Astrocyte (in vitro differentiated cells and primary cell): ENCODE measurements at places on chromosomes 3 and 15. TPM values are rescaled to one million over a fixed set of nuclear protein-coding genes. Genes with fewer than 3 reads are reported as not detected.
A peak's percentile ranks its signal among the peaks of the same experiment; 100 is the strongest.

- H3K27me3 ChIP-seq, result no peaks in the 10 kb centered on the region
- no peaks in the 10 kb centered on the region for H3K36me3 ChIP-seq
- H3K4me3 ChIP-seq, result no peak overlapping the region
- DNase-seq, result peak; percentile 41
Observed at GRCh38 chr3:190444576-190445145, 5.0 kb downstream of the TMEM207 start.

TIMP4 gene
- total RNA-seq, result 2.0 and 2.9 TPM in 2 replicates

HIGD2B gene
- not detected in 2 replicates for total RNA-seq

DNA sequence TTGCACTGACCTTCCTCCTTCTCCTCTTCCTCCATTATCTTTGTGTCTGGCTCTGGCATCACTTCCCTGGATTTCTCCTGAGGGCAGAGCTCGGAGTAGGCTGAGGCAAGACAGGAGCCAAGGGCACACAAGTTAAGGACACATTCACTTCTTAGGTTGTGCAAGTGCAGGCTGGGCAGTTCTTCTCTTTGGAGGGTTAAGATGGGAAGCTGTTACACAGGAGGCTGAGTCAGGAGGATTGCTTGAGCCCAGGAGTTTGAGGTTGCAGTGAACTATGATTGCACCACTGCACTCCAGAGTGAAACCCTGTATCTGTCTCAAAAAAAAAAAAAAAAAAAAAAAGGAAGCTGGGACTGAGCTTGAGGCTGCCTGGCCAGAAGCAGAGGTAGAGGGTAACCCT is 176.2 kb upstream of the ANKRD28 start:
- no peak for DNase-seq
- no peak overlapping the region for H3K27ac ChIP-seq
- no peaks in the 10 kb centered on the region for H3K4me1 ChIP-seq
- H3K27me3 ChIP-seq, result no peaks in the 10 kb centered on the region
- H3K36me3 ChIP-seq, result no peaks in the 10 kb centered on the region
